ENCODE measurements at places on chromosomes 6 and 20. TPM values are rescaled to one million over a fixed set of nuclear protein-coding genes. Genes with fewer than 3 reads are reported as not detected.

- no peak for DNase-seq
Measured at GRCh38 chr6:39411001-39411400, 88.5 kb upstream of the KCNK16 start.

DNA sequence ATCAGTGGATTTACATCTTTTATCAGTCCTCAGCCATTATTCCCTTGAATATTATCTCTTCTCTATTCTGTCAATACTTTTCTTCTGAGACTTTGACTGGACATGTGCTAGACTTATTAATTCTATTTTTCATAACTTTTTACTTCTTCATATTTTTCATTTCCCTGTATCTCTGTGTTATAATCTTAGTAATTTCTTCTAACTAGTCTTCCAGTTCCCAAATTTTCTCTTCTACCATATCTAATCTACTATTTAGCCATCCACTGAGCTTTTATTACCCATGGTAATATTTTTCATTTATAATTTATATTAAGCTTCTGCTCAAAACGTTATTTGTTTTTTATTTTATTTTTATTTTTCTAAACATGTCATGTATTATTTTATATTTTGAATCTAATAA lies 13.1 kb upstream of the FNDC1 start:
- no peak for DNase-seq

DNA sequence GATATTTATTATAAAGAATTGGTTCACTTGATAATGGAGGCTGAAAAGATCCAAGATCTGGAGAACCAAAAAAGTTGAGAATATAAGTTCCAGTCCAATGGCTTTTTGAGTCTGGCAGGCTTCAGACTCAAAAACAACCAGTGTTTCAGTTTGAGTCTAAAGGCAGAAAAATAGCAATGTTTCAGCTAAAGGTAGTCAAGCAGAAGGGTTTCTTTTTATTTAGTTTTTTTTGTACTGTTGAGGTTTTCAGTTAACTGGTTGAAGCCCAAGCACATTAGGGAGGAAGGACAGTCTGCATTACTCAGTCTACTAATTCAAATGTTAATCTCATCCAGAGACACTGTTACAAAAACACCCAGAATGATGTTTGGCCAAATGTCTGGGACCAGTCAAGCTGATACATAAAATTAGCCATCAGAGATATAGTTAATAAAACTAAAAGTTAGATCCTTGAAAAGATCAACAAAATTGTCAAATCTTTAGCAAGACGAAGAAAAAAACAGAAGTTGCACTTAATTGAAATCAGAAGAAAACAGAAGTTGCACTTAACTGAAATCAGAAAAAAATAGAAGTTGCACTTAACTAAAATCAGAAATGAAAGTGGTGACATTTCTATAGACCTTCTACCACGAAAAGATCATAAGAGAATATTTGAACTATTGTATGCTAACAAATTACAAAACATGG lies 980.3 kb upstream of the FLRT3 start:
- no peak for DNase-seq

HLA-DQB1 gene
- 81.2 TPM for polyA plus RNA-seq

DNA sequence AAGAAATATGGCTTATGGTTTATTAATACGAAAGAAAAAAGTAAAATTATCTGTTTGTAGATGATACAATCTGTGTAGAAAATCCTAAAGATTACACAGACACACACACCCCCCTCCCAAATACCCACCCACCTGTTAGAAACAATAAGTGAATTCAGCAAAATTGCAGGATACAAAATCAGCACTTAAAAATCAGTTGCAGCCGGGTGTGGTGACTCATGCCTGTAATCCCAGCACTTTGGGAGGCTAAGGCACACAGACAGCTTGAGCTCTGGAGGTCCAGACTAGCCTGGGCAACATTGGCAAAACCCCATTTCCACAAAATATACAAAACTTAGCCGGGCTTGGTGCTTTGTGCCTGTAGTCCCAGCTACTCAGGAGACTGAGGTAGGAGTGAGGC lies 42.3 kb downstream of the NINL start:
- no peak for DNase-seq

SNAP25 gene
- 0.09 TPM for polyA plus RNA-seq

KHDC1 gene
- polyA plus RNA-seq, result 0.51 TPM

- no peak for DNase-seq
Measured at GRCh38 chr6:2186516-2186915, 58.9 kb downstream of the GMDS start.

- no peak for DNase-seq
Measured at GRCh38 chr20:62320581-62321354, 18.0 kb downstream of the ADRM1 start.

DNA sequence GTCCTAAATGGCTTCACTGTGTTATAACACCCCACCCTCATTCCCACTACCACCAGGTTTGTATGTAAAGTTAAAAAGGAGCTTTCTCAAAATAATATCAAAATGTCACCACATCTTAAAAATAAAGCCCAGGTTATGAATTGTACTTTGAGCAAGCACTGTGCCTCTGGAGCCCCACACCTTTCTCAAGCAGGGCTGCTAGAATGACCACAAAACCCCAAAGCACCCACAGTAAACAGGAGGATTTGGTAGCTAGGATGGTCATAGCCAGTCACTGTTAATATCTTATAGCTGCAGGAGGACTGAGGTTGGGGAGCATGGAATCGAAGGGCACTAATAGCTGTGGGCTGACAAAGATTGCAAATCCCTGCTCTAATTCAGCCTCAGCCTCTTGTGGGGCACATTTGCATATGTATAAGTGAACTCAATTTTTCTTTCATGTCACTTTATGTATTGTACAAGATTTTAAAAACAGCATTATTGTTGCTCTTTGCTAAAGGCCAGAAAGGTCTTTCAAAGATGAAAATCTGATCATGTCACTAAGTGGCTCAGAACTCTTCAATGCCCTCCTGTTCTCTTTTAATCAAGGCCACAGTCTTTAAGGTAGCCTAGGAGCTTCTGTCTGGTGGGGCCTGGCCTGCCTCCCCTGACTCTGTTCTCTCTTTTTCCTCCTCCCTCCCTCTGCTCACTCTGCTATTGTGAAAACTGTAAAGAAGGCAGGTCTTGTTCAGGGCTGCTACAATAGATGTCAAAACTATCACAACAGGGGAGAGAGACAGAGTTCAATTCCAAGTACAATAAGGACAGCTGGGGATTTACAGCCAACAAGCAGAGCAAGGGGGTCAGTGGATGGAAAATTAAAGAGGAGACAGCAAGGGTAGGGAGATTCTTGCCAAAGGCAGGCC lies 101.6 kb downstream of the TMEM200A start:
- DNase-seq, result no peak

DNA sequence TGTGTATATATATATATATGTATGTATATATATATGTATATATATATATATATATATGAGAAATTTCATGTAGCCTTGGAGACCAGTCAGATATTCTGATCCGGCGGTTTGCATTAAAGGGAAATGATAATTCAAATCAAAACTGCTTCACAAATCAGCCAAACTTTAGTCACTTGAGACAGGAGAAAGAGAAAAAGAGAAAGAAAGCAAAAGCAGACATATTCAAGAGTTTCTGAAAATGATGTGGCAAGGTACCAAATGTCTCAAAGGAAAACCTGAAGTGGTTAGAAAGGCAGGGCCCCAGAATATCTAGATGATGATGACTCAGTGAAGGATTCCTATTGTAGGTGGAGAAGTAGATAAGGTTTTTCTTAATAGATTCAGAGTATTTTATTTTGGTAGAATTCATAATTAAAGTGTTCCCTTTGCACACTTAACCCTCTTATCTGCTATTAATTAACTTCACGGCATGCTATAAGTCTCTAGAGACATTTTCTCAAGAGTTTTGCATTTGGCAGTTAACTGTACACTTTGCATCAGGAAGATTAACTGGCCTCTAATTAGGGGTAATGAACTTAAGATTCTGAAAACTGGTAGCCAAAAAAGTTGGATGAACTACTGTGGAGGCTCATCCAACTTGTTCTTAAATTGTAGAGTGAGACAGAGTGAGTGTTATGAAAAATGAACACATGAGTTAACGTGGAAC lies 50.1 kb upstream of the ASF1A start:
- no peak for DNase-seq

DNA sequence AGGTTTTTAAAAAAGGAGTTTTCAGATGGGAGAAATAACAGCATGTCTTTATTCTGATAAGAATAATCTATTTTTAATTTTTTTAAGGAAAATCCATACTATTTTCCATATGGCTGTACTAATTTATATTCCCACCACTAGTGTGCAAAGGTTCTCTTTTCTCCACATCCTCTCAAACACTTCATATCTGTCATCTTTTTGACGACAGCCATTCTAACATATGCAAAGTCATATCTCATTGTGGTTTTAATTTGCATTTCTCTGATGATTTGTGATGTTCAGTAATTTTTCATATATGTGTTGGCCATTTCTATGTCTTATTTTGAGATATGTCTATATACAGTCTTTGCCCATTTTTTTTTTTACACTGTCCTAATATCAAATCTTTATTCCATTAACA lies 280.6 kb upstream of the RUNX2 start:
- no peak for DNase-seq

BEND6 gene
- polyA plus RNA-seq, result 0.09 TPM

- DNase-seq, result peak; percentile 72
Measured at GRCh38 chr6:36827261-36828079, 11.8 kb downstream of the CPNE5 start.

ERGIC3 gene
- polyA plus RNA-seq, result 101 TPM

ARMH2 gene
- polyA plus RNA-seq, result not detected

DNA sequence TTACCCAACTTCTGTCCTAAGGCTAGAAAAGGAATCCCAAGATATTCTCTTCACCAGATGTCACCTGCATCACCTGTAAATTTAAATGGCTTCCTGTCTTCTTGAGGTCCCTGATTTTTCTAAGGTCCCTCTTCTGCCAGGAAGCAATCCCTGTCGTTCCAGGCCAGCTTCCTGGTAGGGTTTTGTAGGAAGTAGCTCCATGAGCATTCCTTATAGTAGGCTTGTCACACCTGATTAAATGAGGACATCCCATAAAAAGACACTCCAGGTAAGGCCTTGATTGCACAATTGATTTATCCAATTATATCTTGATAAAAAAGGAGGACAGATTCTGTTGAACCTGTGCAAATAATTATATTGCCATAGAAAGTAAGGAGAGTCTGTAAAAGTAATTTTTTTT lies 8.7 kb downstream of the RAB44 start:
- no peak for DNase-seq

SMOC2 gene
- 9.5 TPM for polyA plus RNA-seq

DNA sequence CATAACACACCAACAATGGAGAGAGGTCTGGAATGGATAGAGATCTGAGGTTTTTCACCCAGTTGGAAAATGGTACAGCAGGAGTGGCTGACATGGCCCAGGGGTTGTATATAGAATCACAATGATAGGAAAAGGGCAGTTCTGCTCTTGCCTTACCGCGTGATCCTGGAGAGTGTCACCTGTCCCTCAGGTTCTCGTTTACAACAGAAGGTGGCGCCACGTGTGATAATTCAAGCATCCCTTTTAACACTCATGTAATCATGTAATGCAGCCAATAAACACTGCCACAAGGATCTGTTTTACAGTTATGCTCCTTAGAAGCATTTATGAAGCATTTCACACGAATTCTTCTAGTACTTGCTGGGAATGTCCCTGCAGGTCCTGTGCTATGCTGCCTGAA lies 12.9 kb upstream of the WFDC2 start:
- DNase-seq, result no peak

OTOR gene
- polyA plus RNA-seq, result not detected

GRCh38 chr6:31470801-31471200 lies 27.1 kb upstream of the MICB start:
- DNase-seq, result no peak

- DNase-seq, result no peak
Measured at GRCh38 chr20:47305667-47306066, 50.8 kb downstream of the ZMYND8 start.

- DNase-seq, result no peak
Measured at GRCh38 chr6:170039156-170040114, 251.4 kb downstream of the DLL1 start.

DNA sequence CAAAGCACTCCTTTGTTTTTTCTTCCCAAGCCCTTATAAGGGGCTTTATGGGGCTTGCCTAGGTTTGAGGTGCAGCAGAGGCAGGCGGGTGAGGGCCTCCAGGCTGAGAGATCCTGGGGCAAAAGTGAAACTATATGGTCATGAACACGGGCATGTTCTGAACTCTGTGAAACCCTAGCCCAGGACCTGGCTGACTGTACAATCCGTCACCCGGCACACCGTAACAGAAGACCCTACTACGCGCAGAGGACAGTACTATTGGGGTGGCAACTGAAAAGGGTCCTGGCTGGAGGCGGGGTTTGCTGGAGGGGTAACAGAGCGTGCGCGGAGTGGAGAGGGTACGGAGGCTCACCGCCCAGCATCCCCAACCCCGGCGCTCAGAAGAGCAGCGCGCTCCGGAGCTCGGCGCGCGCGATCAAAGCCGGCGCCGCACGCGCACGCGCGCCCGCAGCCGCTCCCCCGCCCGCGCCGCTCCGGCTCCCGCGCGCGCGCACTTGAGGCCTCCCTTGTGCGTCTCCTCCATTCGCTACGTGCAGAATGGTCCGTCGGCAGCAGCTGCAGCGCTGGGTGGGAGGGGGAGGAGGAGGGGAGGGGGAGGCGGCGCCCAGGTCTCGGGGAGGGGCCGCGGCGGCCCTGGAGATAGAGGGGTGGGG lies 54.2 kb downstream of the MRPL14 start:
- DNase-seq, result peak; percentile 84

GRCh38 chr20:2357114-2357513 lies 23.6 kb upstream of the TGM6 start:
- DNase-seq, result no peak

GRCh38 chr6:113481910-113482309 lies 375.2 kb upstream of the MARCKS start:
- no peak for DNase-seq

DNA sequence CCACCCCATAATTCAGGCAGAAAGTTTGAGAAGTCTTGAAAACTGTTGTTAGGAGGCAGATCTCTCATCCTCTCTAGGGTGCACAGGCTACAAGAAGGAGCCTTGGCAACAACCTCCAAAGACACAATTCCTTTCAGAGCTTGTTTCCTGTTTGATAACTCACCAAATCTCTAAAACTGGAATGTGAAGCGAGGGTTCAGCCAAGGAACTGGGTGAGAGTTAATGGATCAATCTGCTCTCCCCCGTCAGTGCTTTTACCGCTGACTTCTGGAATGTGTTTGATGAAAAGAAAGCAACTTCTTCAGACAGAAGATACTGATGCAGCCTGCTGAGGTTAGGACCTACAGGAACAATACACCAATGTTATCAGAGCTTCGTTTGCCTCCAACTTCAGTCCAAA lies 171.8 kb upstream of the BMP2 start:
- DNase-seq, result no peak

DNA sequence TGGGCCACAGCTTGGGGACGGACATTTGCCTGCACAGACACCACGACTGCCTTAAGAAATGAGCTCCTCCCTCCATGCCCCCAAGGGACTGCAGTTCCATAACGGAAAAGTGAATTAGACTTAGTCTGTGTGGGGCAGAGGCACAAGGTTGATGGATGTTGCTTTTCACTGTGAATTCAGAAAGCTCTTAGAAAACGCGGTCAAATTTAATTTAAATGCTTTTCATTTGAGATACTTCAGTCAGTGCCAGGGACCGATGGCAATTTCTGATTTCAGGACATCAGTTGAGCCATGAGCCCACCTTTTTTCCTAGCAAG lies 356.4 kb downstream of the KIF16B start:
- no peak for DNase-seq
